ENCODE measurements at places on chromosomes 4 and X.

- H3K27me3 ChIP-seq: peaks cover 31% of the 10 kb centered on the region
- no peaks in the 10 kb centered on the region for H3K4me1 ChIP-seq
- H3K27ac ChIP-seq: no peak within 1 kb of the TSS
- H3K36me3 ChIP-seq: no peaks in the 10 kb centered on the region
Observed at GRCh38 chrX:70049925-70050324, at the start of gene AWAT2. AWAT2 (minus strand) TSS chrX:70049938; CDS start chrX:70049932, 6 bp downstream.

DNA sequence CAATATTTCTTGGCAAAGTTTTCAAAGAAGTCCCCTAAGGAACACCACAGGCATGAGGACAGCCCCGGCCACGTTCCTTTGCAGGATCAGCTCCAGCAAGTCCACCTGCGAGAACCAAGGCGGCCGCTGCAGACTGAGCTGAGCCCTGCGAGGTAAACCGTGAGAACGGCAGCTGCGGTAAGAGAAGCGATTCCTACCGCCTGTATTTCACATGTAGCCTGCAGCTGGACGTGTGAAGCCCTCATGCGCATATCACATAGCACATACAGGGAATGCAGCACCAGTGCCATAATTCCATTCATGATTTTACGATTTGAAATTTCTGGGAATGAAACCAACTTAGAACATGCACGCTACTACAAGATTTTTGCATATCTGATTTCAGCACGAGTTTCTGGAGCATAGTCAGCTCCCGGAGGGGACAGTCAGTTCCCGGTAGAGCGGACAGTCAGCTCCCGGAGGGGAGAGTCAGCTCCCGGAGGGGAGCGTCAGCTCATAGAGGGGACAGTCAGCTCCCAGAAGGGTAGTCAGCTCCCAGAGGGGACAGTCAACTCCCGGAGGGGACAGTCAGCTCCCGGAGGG, 41.7 kb downstream of the FGFRL1 start:
- peaks cover 24% of the 10 kb centered on the region for H3K27me3 ChIP-seq
- no peak overlapping the region for H3K4me3 ChIP-seq
- no peak overlapping the region for H3K27ac ChIP-seq

- ATAC-seq: no peak
- no peak overlapping the region for H3K27ac ChIP-seq
- no peaks in the 10 kb centered on the region for H3K4me1 ChIP-seq
- H3K27me3 ChIP-seq: no peaks in the 10 kb centered on the region
- no peak overlapping the region for H3K4me3 ChIP-seq
Observed at GRCh38 chr4:72857787-72858186, 211.7 kb downstream of the COX18 start.

DNA sequence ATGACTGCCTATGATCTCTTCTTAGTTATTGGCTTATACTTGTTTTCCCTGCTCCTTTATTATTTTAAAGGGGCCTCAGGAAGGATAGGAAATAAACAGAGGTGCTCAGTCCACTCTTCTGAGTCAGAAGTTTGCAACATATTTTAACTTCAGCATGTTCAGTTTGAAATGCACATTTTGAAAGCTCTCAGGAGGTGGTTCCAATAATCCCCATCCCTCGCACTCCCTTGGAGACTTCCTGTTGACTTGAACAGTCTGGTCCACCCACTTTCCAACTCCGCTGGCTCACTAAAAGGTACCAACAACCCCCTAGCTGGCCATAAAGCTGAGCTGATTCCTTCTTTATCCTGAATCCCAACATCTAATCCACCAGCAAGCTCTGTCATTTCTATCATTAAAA, 78.3 kb upstream of the DUSP21 start:
- H3K36me3 ChIP-seq: no peaks in the 10 kb centered on the region
- H3K4me1 ChIP-seq: peaks cover 6% of the 10 kb centered on the region
- no peak overlapping the region for H3K27ac ChIP-seq
- peaks cover 20% of the 10 kb centered on the region for H3K27me3 ChIP-seq
- no peak overlapping the region for H3K4me3 ChIP-seq

- no peak for ATAC-seq
- no peaks in the 10 kb centered on the region for H3K36me3 ChIP-seq
- no peak overlapping the region for H3K27ac ChIP-seq
- H3K27me3 ChIP-seq: peaks cover 8% of the 10 kb centered on the region
- no peak overlapping the region for H3K4me3 ChIP-seq
- H3K4me1 ChIP-seq: no peaks in the 10 kb centered on the region
Observed at GRCh38 chr4:183621875-183622274, 37.1 kb downstream of the RWDD4 start.

GRCh38 chr4:113173126-113173792, 123.8 kb downstream of the ANK2 start:
- no peaks in the 10 kb centered on the region for H3K4me1 ChIP-seq
- ATAC-seq: no peak
- no peaks in the 10 kb centered on the region for H3K27me3 ChIP-seq
- H3K4me3 ChIP-seq: no peak overlapping the region

- ATAC-seq: no peak
- peaks cover 47% of the 10 kb centered on the region for H3K36me3 ChIP-seq
- no peak overlapping the region for H3K4me3 ChIP-seq
- no peaks in the 10 kb centered on the region for H3K27me3 ChIP-seq
- H3K4me1 ChIP-seq: no peaks in the 10 kb centered on the region
Observed at GRCh38 chrX:153351981-153352380, 18.0 kb downstream of the ZNF275 start.

DNA sequence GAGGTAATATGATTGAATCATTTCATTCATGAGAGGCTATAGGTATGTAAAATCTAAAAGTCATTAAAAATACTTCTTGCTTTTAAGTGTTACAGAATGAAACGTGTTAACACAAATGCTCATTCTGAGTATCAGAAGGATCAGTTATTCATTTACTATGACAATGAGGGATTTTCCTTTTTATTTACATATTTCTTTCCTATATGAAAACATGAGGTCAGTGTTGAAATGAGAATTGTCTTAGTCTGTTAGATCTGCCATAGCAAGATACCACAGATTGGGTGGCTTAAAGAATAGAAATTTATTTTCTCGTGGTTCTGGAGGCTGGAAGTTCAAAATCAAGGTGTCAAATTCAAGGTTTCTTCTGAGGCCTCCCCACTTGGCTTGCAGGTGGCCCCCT, 181.2 kb downstream of the ARHGAP10 start:
- H3K27me3 ChIP-seq: no peaks in the 10 kb centered on the region
- ATAC-seq: no peak
- H3K4me3 ChIP-seq: no peak overlapping the region
- H3K36me3 ChIP-seq: no peaks in the 10 kb centered on the region
- H3K27ac ChIP-seq: no peak overlapping the region
- no peaks in the 10 kb centered on the region for H3K4me1 ChIP-seq

DNA sequence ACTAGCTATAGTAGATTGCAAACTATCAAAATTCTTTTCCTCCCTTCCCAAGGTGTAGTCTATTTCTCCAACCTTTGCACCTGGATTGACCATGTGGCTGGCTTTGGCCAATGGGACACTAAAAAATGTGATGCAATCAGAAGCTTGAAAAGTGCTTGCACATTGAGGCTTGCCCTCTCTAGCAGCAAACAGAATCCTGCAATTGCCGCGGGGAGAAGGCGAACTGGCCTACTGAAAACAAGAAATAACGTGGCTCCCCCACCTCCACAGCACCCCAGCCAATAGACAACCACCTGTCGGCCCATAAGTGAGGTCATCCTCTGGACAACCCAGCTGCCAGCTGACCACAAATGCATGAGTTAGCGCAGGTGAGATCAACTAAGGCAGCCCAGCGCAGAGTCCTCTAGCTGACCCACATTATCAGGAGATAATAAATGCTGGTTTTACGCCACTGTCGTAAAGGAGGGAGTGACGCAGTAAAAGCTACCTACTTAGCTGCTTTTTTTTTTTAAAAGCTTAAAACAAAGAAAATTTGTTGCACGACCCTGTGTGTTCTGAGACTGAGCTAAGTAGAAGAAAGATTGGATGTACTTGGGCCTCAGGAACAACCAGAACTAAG, 95.2 kb downstream of the GK start:
- ATAC-seq: no peak
- no peak overlapping the region for H3K27ac ChIP-seq
- H3K27me3 ChIP-seq: no peaks in the 10 kb centered on the region
- H3K4me3 ChIP-seq: no peak overlapping the region
- no peaks in the 10 kb centered on the region for H3K36me3 ChIP-seq

All from stimulated activated memory B cell treated with anti-CD40 and anti-IgM and Interleukin-4, amounts not matched to agents 10 μg/mL and 1 μg/mL and 100 μg/mL, for 72 hours (primary cell).